ENCODE measurements at places on chromosomes 1 and 21.

DNA sequence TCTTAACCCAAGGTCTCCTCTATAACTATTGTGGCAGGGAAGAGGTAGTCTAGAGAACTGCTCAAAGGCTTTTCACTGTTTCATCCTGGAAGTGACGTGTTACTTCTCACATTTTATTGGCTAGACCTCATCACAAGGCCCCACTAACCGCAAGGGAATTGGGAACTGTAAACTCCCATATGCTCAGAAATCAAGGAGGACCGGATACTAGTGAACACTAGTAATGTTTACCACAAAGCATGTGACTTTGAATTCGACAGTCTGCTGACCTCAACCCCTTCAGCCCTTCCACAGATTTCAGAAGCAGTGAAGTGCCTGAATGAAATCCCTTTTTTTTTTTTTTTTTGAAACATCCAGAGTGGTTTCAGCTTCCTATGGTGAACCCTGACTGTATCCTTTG lies 3.4 kb upstream of the EEIG2 start:
- DNase-seq = no peak

- DNase-seq = no peak
Observed at GRCh38 chr1:39720094-39720999, 18.3 kb upstream of the PPIE start.

DNA sequence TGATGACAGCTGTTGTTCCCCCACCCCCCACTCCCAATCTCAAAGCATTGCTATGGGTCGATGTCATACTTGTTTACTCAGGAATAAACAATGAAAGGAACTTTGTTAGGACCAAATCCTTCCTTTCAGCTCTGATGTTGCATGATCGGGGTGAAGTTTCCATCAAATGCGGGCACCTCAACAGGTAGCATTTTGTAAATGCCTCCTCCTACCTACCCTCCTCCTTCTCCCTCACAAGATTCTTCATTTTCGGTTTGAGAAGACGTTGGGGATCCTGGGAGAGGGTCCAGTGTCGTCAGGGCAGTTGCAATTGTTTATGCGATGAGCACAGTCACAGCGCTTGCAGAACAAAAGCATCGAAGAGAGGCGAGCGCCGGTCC lies 758 bp upstream of the HUNK start:
- DNase-seq = no peak

GRCh38 chr1:165925498-165926079 lies 98.2 kb downstream of the UCK2 start:
- DNase-seq = no peak

- peak; percentile 20 for DNase-seq
Observed at GRCh38 chr1:111201275-111202090, 1.0 kb upstream of the DENND2D start.

- no peak for DNase-seq
Observed at GRCh38 chr1:12343823-12344487, 114.1 kb downstream of the VPS13D start.

- no peak for DNase-seq
Observed at GRCh38 chr1:187408212-187409004, 579.7 kb downstream of the PLA2G4A start.

DNA sequence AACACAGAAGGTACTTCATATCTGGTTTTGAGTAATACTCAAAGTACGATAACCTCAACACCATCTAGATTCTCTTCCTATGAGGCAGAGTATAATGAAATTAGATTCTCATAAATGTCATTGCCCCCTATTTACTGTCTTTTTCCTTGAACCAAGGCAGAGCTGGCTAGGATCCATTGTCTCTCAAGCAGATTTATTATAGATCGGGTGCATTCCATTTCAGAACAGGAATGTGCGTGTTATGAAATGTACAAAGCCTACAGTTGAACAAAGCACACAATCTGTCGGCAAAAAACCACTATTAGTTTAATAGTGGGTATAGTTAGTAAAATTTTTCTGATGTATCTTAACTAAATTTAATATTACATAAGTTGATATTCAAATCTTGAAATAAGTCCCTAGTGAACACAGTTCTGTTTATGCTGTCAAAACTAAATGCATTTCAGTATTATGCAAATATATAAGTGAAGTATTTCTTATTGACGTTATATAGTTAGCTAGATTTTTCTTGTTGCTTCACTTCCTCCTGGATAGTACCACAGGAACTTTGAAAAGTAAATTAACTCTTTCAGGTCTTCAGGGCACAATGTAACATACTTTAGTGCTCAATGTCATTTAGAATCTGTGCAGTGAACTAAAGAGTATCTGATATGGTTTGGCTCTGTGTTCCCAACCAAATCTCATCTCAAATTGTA lies 92.1 kb downstream of the DDAH1 start:
- DNase-seq = no peak

DNA sequence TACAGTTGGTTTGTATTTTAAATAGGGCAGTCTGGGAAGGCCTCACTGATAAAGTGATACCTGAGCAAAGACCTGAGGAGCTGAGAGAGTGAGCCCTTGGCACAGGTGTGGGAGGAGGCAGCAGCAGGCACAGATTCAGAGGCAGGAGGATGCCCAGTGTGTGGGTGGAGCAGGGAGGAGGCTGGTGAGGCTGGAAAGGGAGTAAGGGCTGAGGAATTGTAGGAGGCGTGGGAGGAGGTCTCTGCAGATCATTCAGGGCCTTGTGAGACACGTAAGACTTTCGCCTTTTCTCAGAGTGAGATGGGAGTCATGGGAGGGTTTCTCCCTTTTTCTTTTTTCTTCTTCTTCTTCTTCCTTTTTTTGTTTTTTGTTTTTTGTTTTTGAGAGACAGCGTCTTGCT lies 58.0 kb downstream of the RGL1 start:
- DNase-seq = no peak

GRCh38 chr21:42209801-42210479 lies 9.0 kb upstream of the ABCG1 start:
- no peak for DNase-seq

- DNase-seq = no peak
Observed at GRCh38 chr1:183214021-183214970, 28.2 kb downstream of the LAMC2 start.

DNA sequence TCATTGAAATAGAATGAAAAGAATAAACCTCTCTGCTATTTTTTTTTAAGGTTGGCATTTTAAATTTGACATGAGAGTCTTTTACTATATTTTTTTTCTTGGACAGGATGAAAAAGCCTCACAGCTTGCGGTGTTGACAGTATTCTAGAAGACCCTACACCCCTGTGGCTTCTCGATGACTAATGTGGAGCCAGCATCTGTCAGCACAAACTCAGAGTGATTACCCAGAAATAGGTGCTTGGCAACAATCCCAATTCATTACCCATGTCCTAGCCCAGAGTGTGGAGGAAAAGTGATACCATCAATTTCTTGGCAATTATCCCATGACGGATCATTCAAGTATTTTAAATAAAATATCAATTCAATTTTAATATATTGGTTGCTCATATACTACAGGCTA lies 186.8 kb upstream of the MAP1LC3C start:
- DNase-seq = no peak

DNA sequence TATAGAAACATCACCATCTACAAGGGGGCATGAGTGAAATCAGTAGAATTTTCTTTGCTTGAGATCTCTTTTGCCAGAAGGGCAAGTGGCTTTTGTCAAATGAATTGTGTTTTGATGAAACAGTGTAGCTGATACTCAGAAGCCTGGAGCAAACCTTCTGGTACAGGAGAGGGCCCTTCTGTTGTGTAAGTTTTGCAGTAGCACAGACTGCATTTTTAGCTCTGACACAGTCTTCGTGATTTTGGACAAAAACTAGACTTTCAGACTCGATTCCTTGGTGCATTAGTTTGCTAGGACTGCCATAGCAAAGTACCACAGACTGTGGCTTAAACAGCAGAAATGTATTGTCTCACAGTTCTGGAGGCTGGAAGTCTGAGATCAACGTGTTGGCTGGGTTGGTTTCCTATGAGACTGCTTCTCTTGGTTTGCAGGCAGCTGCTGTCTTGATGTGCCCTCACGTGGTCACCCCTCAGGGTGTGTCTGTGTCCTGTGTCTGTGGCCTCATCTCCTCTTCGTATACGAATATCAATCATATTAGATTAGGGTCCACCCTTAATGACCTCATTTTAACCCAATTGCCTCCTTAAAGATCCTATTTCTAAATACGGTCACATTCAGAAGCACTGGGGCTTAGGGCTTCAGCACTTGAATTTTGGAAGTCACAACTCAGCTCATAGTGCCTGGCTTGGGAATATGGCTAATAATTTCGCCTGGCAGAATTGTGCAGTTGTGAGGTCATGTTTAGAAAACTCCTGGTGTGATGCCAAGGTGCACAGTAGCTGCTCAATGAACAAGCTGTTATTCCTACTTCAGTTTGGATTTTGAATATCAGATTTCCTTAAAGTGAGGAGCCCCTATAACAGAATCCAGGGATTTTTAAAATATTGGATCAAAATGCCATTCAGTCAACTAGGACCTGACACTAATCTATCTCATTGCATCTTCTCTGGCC lies 21.2 kb upstream of the DISC1 start:
- DNase-seq = no peak

DNA sequence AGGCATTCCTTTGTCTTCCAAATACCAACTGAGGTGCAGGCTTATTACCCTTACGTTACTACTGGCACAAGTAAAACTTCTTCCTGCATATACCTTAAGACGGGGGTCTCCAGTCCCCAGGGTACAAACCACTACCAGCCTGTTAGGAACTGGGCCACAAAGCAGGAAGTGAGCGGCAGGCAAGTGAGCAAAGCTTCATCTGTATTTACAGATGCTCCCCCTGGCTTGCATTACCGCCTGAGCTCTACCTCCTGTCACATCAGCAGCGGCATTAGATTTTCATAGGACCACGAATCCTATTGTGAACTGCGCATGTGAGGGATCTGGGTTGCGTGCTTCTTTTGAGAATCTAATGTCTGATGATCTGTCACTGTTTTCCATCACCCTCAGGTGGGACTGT lies 113.1 kb downstream of the SLC45A1 start:
- DNase-seq = peak; percentile 15

DNA sequence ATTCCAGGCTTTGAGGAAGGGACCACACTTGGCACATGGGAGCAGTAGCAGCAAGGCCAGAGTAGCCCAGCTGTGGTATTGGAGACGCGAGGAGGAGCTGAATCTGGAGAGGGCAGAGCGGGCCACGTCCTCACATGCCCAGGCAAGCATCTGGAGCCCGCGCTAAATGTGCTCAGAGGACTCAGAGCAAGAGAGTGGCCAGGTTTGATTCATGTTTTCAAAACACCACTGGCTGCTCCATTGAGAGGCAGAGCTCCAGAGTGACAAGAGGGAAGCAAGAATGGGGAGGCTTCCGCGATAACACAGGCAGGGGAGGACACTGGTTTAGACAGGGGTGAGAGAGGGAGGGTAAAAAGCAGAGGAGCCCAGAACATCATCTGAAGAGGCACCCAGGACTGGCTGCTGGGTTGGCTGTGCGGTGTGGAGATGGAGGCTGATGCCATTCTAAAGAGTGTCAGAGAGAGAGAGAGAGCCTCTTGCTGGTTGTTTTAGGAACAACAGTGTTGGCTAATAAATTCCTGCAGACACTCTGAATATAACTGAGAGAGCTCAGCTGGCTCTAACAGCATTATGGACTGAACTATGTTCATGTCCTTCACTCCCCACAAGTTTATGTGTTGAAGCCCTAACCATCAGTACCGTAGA lies 32.3 kb downstream of the RCAN1 start:
- no peak for DNase-seq

- DNase-seq = no peak
Observed at GRCh38 chr1:100009458-100009857, 39.7 kb downstream of the SLC35A3 start.

All from stimulated activated naive CD8-positive, alpha-beta T cell treated with anti-CD3 and anti-CD28 coated beads, Interleukin-15, amount 100 ng/mL, for 72 hours (primary cell).